ENCODE measurements at places on chromosomes 13 and 19.

GRCh38 chr19:52170863-52171320 is 529 bp downstream of the ZNF836 start:
- no peak for DNase-seq

DNA sequence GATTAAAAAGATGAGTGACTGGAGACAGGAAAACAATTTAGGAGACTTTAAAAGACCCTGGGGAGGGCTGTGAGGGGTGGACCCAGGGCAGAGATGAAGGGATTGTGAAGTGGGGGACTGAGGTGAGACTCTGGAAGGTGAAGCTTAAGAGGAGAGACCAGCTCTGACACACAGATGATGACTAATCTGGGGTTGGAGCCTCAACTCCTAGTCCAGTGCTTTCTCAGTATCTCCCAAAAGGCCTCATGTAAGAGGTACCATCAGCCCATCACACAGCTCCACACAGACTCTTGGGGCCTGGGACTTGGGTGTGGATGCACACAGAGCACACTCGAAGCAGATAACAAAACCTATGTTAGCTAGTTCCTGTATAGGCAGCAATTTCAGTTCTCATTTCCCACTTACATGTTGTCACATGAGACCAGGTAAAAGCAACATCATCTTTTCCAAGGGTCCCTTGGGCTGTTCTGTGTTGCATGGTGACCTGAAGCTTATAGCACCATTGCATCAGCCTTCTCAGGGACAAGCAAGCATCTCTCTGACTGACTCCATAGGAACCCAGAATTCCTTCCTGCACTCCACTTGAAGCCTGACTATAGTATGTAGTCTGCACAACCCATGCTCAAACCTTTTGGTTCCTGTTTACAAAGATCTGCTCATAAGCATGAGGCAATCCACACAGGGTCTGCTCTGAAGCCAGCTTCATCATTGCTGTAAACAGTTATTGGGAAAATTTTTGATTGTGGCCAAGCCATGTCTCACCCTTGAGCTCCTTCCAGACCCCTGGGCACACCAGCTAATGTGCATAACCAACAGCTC is 88.6 kb upstream of the MYCBP2 start:
- DNase-seq: no peak

GRCh38 chr19:54893406-54893805 is 12.5 kb upstream of the NCR1 start:
- DNase-seq: no peak

DNA sequence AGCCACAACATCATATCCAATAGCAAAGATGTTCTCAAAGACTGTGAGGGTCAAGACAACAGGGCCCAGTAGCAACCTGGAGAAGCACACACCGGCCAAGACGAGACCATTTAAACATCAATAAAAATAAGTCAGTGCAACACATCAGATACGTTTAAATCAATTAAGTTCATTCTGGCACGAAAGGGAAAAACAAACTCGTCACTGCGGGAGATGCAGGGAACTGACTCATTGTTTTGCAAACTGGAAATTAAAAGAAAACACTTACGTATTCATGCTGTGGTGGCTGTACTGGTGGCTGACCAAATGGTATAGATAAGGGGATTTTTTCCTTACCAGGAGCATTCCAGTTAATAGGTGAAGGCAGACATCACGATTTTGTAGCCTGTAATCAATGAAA is 26.3 kb upstream of the SLC15A1 start:
- no peak for DNase-seq

DNA sequence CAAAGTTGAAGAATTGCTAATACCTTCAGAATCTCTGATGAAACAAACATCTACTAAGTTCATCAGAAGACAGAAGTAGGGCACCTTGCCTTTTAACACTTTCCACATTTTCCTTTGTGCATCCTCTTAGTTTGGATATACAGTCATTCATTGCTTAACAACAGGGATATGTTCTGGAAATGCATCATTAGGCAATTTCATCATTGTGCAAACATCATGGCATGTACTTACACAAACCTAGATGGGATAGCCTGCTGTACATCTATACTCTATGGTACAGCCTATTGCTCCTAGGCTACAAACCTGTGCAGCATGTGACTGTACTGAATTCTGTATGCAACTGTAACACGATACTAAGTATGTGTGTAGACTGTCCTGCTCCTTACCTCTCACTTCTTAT is 169.8 kb downstream of the SUCLA2 start:
- no peak for DNase-seq

GRCh38 chr13:90477216-90477615 is 870.3 kb upstream of the MIR17HG start:
- no peak for DNase-seq

DNA sequence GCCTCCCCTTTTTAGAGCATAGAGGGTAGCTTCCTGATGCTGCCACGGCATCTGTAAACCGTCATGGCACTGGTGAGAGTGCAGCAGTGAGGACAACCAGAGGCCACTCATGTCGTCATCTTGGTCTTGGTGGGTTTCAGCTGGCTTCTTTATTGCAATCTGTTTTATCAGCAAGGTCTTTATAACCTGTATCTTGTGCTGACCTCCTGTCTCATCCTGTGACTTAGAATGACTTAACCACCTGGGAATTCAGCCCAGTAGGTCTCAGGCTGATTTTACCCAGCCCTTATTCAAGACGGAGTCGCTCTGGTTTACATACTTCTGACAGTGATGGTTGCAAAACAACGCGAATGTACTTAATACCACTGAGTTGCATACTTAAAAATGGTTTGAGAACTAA is 14.4 kb upstream of the FBN3 start:
- DNase-seq: no peak

GRCh38 chr19:15318241-15318691 is 14.1 kb downstream of the BRD4 start:
- no peak for DNase-seq

Measured in NCI-H1436 treated with DMSO at 0.1 percent for 48 hours (cell line).